ENCODE measurements at places on chromosomes 3 and 15.

- no peak overlapping the region for H3K27ac ChIP-seq
- H3K27me3 ChIP-seq, result no peaks in the 10 kb centered on the region
- peak; percentile 21 for DNase-seq
- H3K4me1 ChIP-seq, result no peaks in the 10 kb centered on the region
These were observed 364.9 kb upstream of the RBMS3 start for GRCh38 chr3:28915741-28916500.

- DNase-seq, result peak; percentile 25
- H3K4me3 ChIP-seq, result peak overlapping the region; percentile 77
- no peaks in the 10 kb centered on the region for H3K4me1 ChIP-seq
- H3K27me3 ChIP-seq, result no peaks in the 10 kb centered on the region
- no peaks in the 10 kb centered on the region for H3K36me3 ChIP-seq
These were observed 847 bp downstream of the WHAMM start for GRCh38 chr15:82810061-82810889.

DNA sequence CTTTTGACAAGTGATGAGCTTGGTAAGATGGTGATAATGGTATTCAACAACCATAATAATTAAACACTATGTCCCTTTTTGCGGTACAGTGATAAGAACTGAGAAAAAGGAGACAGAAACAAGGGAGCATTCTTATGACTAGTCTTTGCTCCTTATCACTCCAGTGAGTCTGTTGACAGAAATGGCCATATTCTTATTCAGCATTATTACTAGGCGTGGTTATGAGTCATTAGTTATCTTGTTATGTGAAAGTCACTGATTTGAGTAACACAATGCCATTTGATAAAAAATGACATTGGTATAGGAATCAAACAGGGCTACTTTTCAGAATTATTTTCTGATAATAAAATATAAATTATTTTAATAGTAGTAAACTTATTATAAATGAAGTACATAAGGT, 193.5 kb downstream of the C3orf38 start:
- no peak overlapping the region for H3K27ac ChIP-seq
- no peaks in the 10 kb centered on the region for H3K36me3 ChIP-seq
- no peak for DNase-seq

GRCh38 chr3:34504775-34505174, 706.3 kb downstream of the PDCD6IP start:
- H3K27ac ChIP-seq, result no peak overlapping the region
- no peak overlapping the region for H3K4me3 ChIP-seq
- no peaks in the 10 kb centered on the region for H3K4me1 ChIP-seq

DNA sequence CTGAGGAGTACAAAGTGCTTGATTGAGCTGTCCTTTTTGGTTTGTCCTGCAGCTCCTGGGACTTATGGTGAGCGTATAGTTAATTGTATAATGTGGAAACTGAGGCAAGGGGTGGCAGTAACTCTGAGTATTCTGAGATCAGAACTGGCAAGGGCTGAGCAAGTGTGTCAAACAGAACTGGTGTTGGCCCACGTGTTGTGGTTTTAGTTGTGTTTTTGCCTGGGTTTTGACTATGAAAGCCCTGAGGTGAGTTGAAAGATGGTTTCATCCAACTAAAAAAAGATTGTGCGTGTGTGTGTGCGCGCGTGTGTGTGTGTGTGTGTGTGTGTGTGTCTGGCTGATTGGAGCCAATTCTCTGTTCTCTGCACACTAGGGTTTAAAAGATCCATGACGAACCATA, 154.1 kb downstream of the EDEM1 start:
- no peaks in the 10 kb centered on the region for H3K36me3 ChIP-seq
- no peaks in the 10 kb centered on the region for H3K4me1 ChIP-seq
- no peak overlapping the region for H3K27ac ChIP-seq
- DNase-seq, result no peak
- H3K27me3 ChIP-seq, result no peaks in the 10 kb centered on the region
- H3K4me3 ChIP-seq, result no peak overlapping the region

DNA sequence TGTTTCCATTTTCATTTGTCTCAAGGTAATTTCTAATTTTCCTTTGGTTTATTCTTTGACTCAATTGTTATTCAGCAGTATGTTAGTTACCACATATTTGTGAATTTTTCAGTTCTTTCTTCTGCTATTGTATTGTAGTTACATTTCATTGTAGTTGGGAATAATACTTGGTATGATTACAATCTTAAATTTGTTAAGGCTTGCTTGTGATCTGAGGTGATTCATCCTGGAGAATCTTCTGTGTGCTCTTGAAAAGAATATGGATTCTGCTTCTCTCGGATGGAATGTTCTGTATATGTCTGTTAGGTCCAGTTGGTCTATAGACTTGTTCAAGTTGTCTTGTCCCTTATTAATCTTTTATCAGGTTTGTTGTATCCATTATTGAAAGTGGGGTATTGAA, 63.4 kb upstream of the VEPH1 start:
- H3K4me1 ChIP-seq, result no peaks in the 10 kb centered on the region
- no peak for DNase-seq
- H3K27ac ChIP-seq, result no peak overlapping the region
- no peaks in the 10 kb centered on the region for H3K27me3 ChIP-seq
- H3K36me3 ChIP-seq, result no peaks in the 10 kb centered on the region

DNA sequence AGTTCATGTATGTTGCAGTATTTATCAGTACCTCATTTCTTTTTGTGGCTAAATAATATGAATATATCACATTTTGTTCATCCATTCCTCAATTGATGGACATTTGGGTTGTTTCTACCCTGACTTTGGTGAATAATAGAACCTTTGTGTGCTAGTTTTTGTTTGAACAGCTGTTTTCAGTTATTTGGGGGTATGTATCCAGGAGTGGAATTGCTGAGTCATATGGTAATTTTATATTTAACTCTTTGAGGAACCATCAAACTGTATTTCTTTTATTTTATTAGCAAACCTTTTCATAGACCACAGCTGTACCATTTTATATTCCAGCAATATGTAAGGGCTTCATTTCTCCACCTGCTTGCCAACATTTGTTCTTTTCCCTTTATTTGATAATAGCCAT, 38.4 kb upstream of the RBM5 start:
- no peak for DNase-seq
- H3K27me3 ChIP-seq, result no peaks in the 10 kb centered on the region
- H3K4me3 ChIP-seq, result no peak overlapping the region
- H3K36me3 ChIP-seq, result no peaks in the 10 kb centered on the region
- H3K4me1 ChIP-seq, result no peaks in the 10 kb centered on the region
- H3K27ac ChIP-seq, result no peak overlapping the region

All from colonic mucosa (tissue), 4 donors.